ENCODE measurements at places on chromosomes 5 and 9. TPM values are rescaled to one million over a fixed set of nuclear protein-coding genes. Genes with fewer than 3 reads are reported as not detected.

- peaks cover 86% of the 10 kb centered on the region for H3K36me3 ChIP-seq
- no peaks in the 10 kb centered on the region for H3K27me3 ChIP-seq
- peak overlapping the region; percentile 71 for H3K27ac ChIP-seq
- peaks cover 51% of the 10 kb centered on the region for H3K4me1 ChIP-seq
- no peak overlapping the region for H3K4me3 ChIP-seq
Measured at GRCh38 chr5:151671950-151672349, 14.8 kb downstream of the SPARC start.

Gene SLC22A4
- total RNA-seq, result 2.8 TPM

Gene DAB2IP
- 5.6 TPM for total RNA-seq

GRCh38 chr5:129019401-129019908 is 54.2 kb downstream of the SLC27A6 start:
- no peaks in the 10 kb centered on the region for H3K36me3 ChIP-seq
- no peaks in the 10 kb centered on the region for H3K4me1 ChIP-seq
- peak; percentile 17 for DNase-seq
- H3K4me3 ChIP-seq, result no peak overlapping the region

- peaks cover 87% of the 10 kb centered on the region for H3K27me3 ChIP-seq
- no peaks in the 10 kb centered on the region for H3K4me1 ChIP-seq
- no peak overlapping the region for H3K4me3 ChIP-seq
- DNase-seq, result no peak
- no peaks in the 10 kb centered on the region for H3K36me3 ChIP-seq
- H3K27ac ChIP-seq, result no peak overlapping the region
Measured at GRCh38 chr5:139903795-139904565, 108.4 kb downstream of the PSD2 start.

- no peaks in the 10 kb centered on the region for H3K4me1 ChIP-seq
- H3K36me3 ChIP-seq, result no peaks in the 10 kb centered on the region
- H3K27ac ChIP-seq, result no peak overlapping the region
- H3K27me3 ChIP-seq, result no peaks in the 10 kb centered on the region
- no peak overlapping the region for H3K4me3 ChIP-seq
Measured at GRCh38 chr5:51694826-51695225, 311.6 kb downstream of the ISL1 start.

- no peak overlapping the region for H3K27ac ChIP-seq
- no peak overlapping the region for H3K4me3 ChIP-seq
- H3K36me3 ChIP-seq, result no peaks in the 10 kb centered on the region
- no peaks in the 10 kb centered on the region for H3K27me3 ChIP-seq
- H3K4me1 ChIP-seq, result peaks cover 2% of the 10 kb centered on the region
- no peak for DNase-seq
Measured at GRCh38 chr5:59795141-59795540, 98.4 kb downstream of the PDE4D start.

DNA sequence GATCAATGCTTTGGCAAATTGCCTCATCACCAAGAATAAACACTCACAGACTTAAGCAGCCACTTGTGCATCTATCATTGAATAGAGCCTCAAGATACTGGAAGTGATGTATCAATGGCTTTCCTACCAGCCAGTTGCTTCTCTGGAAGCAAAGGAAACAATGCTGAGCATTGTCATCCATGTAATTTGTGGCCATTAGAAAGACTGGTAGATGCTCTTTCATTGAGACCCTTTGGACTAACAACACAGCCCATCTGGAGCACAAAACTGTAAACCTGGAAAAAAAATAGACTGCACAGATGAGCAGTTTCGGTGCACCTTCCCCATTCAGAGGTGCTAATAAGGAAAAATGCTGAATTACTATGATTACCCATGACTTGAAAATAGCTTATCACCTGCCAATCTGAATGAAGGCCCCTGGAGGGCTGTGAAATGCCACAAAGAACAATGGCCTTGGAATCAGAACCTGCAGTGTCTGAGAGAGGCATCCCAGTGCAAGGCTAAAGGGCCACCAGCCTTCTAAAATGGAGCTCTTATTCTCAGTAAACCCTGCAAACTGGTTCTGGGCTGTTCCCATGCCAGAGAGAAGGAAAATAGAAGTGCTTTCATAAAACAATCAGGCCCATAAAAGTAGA is 127.5 kb downstream of the RFK start:
- no peak for DNase-seq
- H3K36me3 ChIP-seq, result no peaks in the 10 kb centered on the region
- peaks cover 10% of the 10 kb centered on the region for H3K4me1 ChIP-seq
- H3K27me3 ChIP-seq, result no peaks in the 10 kb centered on the region
- no peak overlapping the region for H3K4me3 ChIP-seq

Gene REEP2
- 12.4 TPM for total RNA-seq

DNA sequence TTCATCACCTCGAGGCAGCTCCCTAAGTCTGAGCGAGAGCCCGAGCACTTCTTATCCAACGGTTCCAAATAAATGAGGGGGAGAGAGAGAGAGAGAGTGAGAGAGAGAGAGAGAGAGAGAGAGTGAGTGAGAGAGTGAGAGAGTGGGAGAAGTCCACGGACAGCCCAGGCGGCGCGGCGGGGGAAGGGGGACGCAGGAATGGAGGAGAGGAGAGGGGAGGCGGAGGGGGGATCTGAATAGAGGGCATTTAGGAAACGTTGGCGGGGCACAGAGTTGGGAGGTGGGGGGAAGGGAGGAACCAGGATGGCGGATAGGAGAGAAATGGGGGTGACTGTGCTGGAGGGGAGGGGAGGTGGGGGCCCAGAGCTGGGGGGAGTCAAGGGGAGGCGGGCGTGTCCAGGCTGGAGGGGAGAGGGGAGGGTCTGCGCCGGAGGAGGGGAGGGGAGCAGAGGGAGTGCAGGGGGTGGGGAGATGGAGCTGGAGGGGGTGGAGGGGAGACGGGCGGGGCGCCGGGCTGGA is 398 bp upstream of the BASP1 start:
- peak; percentile 51 for DNase-seq
- peak overlapping the region; percentile 27 for H3K27ac ChIP-seq
- no peaks in the 10 kb centered on the region for H3K27me3 ChIP-seq
- H3K4me1 ChIP-seq, result peaks cover 3% of the 10 kb centered on the region
- peak overlapping the region; percentile 49 for H3K4me3 ChIP-seq

Gene SPINK4
- total RNA-seq, result not detected

DNA sequence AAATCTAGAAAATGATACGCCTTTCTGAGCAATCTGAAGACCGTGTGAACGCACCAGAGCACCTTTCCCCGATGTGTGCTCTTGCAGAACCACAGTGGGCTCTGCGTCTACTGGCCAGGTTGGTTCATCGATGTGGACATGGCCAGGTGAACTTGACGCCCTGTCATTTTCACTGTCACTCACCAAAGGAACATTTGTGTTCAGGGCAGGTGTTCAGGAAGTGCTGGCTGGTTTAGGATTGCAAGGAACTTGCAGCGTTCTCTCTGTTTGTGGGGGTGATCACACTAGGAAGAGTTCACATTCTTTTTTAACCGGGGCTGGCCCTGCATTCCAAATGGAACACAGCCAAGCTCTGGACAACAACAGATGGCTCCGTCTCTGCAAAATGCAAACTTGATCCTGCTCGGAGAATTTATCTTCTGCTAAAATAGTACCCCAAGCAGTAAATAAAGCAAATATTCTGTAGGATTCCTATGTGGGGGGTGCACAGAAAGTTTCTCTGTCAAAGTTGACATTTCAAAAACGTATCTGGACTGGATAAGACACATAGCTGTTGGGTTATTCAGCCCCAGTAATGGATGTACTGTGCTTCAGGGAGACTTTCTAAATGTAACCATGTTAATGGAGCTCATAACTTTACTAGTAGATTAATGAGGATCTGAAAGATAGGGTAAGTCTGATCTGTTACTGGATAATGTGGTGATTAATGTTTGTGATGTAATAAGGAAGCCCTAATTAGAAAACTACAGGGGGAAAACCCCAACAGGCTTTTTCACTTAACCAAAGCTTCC is 45.7 kb upstream of the FANCC start:
- H3K27me3 ChIP-seq, result peaks cover 2% of the 10 kb centered on the region
- H3K36me3 ChIP-seq, result no peaks in the 10 kb centered on the region
- peaks cover 4% of the 10 kb centered on the region for H3K4me1 ChIP-seq

DNA sequence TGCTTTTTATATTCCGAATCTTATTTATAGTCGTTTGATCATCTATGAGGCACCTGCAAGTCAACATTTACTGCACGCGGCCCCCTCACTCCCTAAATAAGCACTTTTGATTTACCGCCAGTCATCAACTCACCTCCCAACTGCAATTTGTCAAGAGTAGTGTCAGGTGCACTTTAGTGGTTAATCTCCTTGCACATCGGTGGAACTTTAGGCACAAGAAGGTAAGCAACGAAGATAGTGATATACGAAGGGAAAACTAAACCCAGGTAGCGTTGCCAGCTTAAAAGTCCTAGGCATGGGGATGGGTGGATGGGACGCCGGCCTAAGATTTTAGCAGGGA is 513 bp upstream of the RNF180 start:
- no peak for DNase-seq
- no peaks in the 10 kb centered on the region for H3K36me3 ChIP-seq
- no peak overlapping the region for H3K27ac ChIP-seq
- no peaks in the 10 kb centered on the region for H3K4me1 ChIP-seq
- H3K27me3 ChIP-seq, result peaks cover 14% of the 10 kb centered on the region
- no peak overlapping the region for H3K4me3 ChIP-seq

GRCh38 chr5:10552183-10553143 is 11.4 kb upstream of the ANKRD33B start:
- peak; percentile 37 for DNase-seq
- no peaks in the 10 kb centered on the region for H3K27me3 ChIP-seq
- no peak overlapping the region for H3K4me3 ChIP-seq
- H3K4me1 ChIP-seq, result peaks cover 39% of the 10 kb centered on the region

DNA sequence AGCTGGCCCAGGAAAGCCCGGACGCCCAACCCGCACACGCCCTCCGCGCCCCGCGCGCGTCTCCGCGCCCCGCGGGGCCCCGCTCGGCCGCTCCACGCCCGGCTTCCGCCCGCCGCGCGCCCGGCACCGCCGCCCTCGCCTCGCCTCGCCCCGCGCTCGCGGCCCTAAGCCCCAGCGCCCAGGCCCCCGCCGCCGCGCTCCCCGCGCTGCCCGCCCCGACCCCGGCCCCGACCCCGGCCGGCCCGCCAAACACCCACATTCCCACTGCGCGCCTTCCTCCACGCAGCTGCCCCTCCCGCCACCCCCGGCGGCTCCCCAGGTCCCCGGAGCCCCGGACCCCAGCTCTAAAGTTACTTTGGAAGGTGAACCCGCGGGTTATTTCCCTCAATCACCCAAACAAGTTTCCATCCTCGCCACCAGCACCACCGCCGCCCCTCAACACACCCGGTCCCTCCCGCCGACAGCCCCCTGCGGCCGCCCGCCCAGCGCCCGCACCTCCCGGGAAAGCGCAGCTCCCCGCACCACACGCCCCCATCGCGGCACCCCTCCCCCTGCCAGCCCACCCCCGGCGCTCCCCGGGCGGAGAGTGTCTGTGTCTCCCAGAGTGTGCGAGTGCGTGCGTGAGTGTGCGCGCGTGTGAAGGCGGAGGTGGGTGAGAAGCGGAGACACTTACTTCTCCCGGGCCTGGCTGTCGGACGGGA is 439 bp downstream of the SSBP2 start:
- H3K4me1 ChIP-seq, result peaks cover 4% of the 10 kb centered on the region
- no peaks in the 10 kb centered on the region for H3K27me3 ChIP-seq
- H3K4me3 ChIP-seq, result peak overlapping the region; percentile 58

DNA sequence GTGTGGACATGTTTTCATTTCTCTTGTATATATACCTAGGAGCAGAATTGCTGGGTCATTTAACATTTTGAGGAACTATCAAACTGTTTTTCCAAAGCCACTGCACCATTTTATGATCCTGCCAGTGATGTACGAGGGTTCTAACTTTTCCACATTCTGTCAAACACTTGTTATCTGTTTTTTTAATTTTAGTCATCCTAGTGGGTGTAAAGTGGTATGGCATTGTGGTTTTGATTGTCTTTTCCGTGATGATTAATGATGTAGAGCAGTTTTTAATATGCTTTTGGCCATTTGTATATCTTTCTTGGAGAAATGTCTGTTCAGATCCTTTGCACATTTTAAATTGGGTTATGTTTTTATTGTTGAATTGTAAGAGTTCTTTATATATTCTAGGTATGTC is 107.0 kb downstream of the MELK start:
- H3K36me3 ChIP-seq, result no peaks in the 10 kb centered on the region
- H3K27me3 ChIP-seq, result no peaks in the 10 kb centered on the region
- H3K4me1 ChIP-seq, result no peaks in the 10 kb centered on the region
- H3K4me3 ChIP-seq, result no peak overlapping the region
- H3K27ac ChIP-seq, result no peak overlapping the region
- no peak for DNase-seq

Gene MED22
- 7.9 TPM for total RNA-seq
